ENCODE measurements at places on chromosomes 13 and 19.

- DNase-seq: no peak
Measured at GRCh38 chr13:92836171-92836570, 390.4 kb upstream of the GPC6 start.

DNA sequence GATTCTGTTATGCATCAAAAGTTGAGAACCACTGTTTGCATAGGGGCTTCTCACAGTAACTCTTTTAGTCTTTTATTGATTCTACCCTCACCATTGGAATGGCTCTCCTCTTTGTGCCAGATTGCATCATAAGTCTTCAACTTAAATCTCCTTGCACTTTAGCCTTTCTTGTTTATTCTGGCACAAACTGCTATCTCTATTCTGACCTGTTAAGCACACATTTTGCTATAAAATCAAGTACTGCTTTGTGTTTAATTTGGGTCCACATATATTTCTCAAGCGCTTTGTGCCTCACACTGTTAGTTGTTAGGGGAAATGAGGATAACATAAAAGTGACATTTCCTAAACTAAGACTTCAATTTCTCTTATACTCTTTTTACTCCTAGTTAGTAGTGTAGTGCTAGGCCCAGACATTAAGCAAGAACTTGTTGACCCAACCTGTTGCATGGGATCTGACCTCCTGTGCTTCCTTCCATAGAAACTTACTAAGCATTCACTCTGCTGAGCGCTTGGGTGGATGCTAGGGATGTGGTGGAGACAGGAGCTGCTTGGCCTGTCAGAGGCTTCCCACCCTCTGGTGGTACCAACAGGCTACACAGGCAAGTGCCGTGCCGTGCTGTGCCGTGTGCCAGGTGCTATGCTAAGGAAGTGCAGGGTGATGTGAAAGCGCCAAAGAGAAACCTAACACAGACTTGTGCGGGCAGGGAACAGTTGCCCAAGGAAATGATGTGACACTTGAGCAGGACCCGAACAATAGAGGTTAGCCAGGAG, 1.2 kb downstream of the UTP14C start:
- DNase-seq: no peak

- no peak for DNase-seq
Measured at GRCh38 chr19:52398081-52398441, 412 bp downstream of the ZNF528 start.

GRCh38 chr13:49530457-49530856, 34.7 kb downstream of the PHF11 start:
- no peak for DNase-seq

DNA sequence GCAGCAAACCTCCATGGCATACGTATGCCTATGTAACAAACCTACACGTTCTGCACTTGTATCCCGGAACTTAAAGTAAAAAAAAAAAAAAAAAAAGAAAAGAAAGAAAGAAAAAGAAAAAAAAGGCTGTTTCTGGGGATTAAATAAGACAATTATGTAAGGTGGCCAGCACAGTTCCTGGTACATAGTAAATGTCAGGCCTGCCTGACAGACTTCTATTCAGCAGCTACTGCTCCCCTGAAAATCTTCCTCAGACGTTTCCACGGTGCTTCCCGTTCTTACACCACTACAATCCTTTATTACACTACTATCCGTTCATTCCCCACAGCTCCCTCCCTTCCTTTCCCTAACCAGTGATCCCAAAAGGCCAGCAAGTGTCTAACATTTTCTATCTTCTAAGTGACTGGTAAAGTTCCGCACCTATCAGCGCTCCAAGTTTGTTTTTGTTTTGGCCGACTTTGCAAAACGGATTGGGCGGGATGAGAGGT, 636 bp upstream of the RB1 start:
- DNase-seq: no peak

DNA sequence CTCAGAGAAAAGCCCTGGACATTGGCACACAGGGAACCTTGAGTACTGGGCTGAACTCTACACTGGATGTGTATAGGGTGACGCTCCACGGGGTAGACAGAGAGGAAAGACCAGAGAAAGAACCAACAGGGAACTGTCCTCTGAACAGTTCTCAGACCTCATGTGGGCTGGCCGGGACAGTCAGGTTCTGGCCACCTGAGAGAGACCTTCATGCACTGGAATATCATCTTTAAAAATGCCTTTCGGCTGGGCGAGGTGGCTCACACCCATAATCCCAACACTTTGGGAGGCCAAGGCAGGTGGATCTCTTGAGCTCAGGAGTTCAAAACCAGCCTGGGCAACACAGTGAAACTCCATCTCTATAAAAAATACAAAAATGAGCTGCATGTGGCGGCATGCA, 143.8 kb upstream of the GJB6 start:
- DNase-seq: no peak

- DNase-seq: peak; percentile 16
Measured at GRCh38 chr19:48879025-48879637, 6.9 kb downstream of the PPP1R15A start.

DNA sequence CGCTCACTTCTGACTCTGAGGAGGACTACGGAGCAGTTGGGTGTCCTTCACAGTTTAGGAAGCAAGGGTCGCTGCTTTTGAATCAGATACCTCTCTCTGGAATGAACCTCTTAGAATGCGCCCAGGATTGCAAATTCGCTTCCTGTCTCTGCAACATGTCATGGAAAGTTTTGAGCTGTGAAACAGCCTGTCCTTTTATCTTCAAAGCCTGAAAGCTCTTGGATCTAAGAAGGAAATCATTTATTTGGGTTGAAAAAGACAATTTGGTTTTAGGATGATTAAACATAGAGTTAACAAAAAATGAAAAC, 134.1 kb downstream of the KATNAL1 start:
- no peak for DNase-seq

DNA sequence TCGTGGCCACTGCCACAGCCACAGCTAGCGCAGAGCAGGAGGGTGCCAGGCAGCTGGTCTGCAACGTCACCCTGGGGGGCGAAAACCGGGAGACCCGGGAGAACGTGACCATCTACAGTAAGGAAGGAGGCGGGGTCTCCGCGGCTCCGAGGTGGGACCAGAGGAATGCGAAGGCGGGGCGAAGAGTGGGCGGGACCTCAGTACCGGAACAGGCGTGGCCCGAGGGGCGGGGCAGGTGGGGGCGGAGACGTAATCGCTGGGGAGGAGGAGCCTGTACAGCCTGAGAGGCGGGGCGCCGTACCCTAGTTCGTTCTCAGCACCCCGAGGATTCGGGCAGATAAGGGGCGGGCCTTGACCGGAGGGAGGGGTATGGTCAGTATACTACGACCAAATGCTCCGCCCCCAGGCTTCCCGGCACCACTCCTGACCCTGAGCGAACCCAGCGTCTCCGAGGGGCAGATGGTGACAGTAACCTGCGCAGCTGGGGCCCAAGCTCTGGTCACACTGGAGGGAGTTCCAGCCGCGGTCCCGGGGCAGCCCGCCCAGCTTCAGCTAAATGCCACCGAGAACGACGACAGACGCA, 2.5 kb downstream of the ICAM5 start:
- DNase-seq: peak; percentile 55

- no peak for DNase-seq
Measured at GRCh38 chr19:16111909-16112752, 442 bp downstream of the RAB8A start.

DNA sequence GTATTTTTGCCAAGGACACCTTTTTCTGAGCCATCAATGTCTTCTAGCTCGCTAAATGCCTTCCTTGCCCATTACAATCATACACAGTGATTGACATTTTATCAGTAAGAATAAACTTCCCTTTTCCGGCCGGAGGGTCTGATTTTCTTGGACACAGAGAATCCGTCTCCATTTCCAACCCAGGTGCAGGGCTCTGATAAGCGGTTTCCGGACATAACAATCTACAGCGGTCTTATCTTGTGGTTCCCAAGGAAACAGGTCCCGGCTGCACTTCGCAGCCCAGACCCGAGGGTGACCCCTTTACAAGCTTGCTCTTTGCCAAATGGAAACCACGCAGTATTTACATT, 5.1 kb upstream of the ZNF77 start:
- no peak for DNase-seq

DNA sequence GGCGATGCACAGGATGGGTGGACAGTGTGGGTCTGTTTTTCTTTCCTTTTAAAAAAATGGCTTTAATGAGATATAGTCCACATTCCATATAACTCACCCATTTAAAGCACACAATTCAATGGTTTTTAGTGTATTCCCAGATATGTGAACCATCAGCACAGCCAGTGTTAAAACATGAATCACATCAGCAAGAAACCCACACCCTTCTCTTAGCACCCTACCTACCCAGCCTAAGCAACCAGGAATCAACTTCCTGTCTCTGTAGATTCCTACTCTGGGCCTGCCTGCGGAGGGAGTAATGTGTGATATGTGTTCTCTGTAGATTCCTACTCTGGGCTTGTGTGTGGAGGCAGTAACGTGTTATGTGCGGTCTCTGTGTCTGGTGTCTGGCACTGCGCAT, 11.9 kb downstream of the TMEM255B start:
- no peak for DNase-seq

GRCh38 chr19:3479834-3480215, 500 bp downstream of the SMIM24 start:
- DNase-seq: peak; percentile 33

GRCh38 chr19:38734176-38734425, 10.2 kb downstream of the CAPN12 start:
- no peak for DNase-seq

GRCh38 chr13:111895896-111896821, 170.8 kb upstream of the SOX1 start:
- no peak for DNase-seq

GRCh38 chr19:2575734-2576481, 100.0 kb downstream of the GADD45B start:
- no peak for DNase-seq

All from CD4-positive, alpha-beta memory T cell (primary cell).